ENCODE measurements at places on chromosomes 3 and 15. TPM values are rescaled to one million over a fixed set of nuclear protein-coding genes. Genes with fewer than 3 reads are reported as not detected.

Gene CTXN2
- total RNA-seq, result not detected

Gene C3orf20
- 0.13 TPM for total RNA-seq

Gene ADAMTS7
- total RNA-seq, result 8.7 TPM

Gene GOLGA6L9
- total RNA-seq, result 1.1 TPM

Gene IQCH
- 5.7 TPM for total RNA-seq

Gene GOLGA8S
- total RNA-seq, result 0.06 TPM

Gene GOLGA8O
- total RNA-seq, result 3.2 TPM

Gene ALDH1L1
- total RNA-seq, result 3.3 TPM

Gene GRK7
- not detected for total RNA-seq

Gene ACTC1
- not detected for total RNA-seq

Gene PLCB2
- 0.53 TPM for total RNA-seq

Gene PPP1R14D
- total RNA-seq, result not detected

Gene CYP8B1
- total RNA-seq, result not detected

Gene SCN10A
- total RNA-seq, result 0.06 TPM

Gene RAB11A
- total RNA-seq, result 286 TPM

Gene CFAP100
- total RNA-seq, result not detected

Gene GP5
- total RNA-seq, result 0.26 TPM

Gene NANOGP8
- total RNA-seq, result not detected

Gene RAB6B
- 0.13 TPM for total RNA-seq

Gene PARP15
- 0.26 TPM for total RNA-seq

Gene ZCWPW2
- 0.99 TPM for total RNA-seq

Gene ZPLD1
- 0.26 TPM for total RNA-seq

Gene ECE2
- not detected for total RNA-seq

Gene CHRNB4
- total RNA-seq, result not detected

Gene IQCF5
- total RNA-seq, result not detected

Gene RTP1
- total RNA-seq, result not detected

Gene DNAH12
- under 0.01 TPM for total RNA-seq

Gene PLS1
- 0.66 TPM for total RNA-seq

Gene HDDC3
- 14.1 TPM for total RNA-seq

Gene DCLK3
- not detected for total RNA-seq

Gene MESP1
- total RNA-seq, result 0.37 TPM

Gene CYP1A2
- total RNA-seq, result not detected

Gene NOX5
- total RNA-seq, result 0.13 TPM

Gene RHCG
- 0.13 TPM for total RNA-seq

Gene TMEM212
- total RNA-seq, result not detected

Gene SLC15A2
- 0.25 TPM for total RNA-seq

Gene SAMD7
- total RNA-seq, result not detected

Gene NT5DC2
- total RNA-seq, result 47.2 TPM

Gene ECT2
- total RNA-seq, result 28.4 TPM

Gene CAMP
- not detected for total RNA-seq

Gene PGBD4
- total RNA-seq, result 2.2 TPM

Gene TAGLN3
- total RNA-seq, result not detected

Gene GABRG3
- total RNA-seq, result not detected

Gene CLDN1
- total RNA-seq, result not detected

Gene TICRR
- total RNA-seq, result 1.2 TPM

Gene SIDT1
- total RNA-seq, result not detected

Gene TMEM158
- total RNA-seq, result 5.4 TPM

Gene STRA6
- total RNA-seq, result 0.06 TPM

Gene SNX22
- 0.13 TPM for total RNA-seq

Gene EOGT
- total RNA-seq, result 77.2 TPM

Gene COL6A5
- not detected for total RNA-seq

Gene ITIH3
- total RNA-seq, result 2.8 TPM

Gene HYAL1
- total RNA-seq, result 1.2 TPM

Gene RTP3
- not detected for total RNA-seq

Gene DNAJB8
- total RNA-seq, result not detected

Gene CAPN3
- total RNA-seq, result 2.2 TPM

All from aortic smooth muscle cell (primary cell).